ENCODE measurements at places on chromosomes 7 and 10.
A peak's percentile ranks its signal among the peaks of the same experiment; 100 is the strongest.

- DNase-seq, result no peak
These were observed 13.7 kb upstream of the CD36 start for GRCh38 chr7:80624763-80625162.

DNA sequence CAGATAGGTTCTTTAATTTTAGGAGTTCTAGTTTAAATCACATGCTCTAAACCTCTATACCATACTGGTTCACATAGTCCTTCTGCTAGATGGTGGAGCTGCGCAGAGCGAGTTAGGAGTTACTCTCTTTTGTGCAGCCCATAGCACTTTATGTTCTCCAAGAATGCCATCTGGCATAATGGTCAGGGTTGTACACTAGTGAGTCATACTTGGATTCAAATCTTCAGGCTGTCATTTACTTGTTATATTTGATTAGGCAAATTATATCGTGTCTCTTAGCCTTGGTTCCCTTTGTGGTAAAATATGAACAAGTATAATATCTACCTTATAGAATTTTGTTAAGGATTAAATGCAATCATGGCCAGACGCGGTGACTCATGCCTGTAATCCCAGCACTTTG, 1078.3 kb downstream of the NRG3 start:
- DNase-seq, result no peak

- DNase-seq, result peak; percentile 15
These were observed 1016.4 kb upstream of the SORCS1 start for GRCh38 chr10:108180878-108181277.

DNA sequence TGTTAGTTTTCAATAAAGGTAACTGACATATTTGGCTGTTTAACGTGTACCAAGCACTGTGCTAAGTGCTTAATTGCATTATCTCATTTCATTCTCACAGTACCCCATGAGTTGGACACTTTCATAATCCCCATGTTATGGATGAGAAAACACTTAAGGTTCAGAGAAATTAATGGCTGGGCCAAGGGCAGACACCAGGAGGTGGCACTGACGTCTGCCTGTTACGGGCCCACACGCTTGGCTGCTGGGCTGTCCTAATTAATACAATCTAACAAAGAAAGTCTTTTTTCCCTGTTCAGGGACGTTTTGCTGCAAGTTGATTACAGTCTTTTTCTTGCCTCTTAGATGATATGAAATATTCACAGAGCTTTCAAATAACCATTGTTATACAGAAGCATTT, 16.1 kb downstream of the DYDC2 start:
- no peak for DNase-seq

- no peak for DNase-seq
These were observed 187.1 kb downstream of the ARHGAP21 start for GRCh38 chr10:24536636-24537035.

- no peak for DNase-seq
These were observed 9.0 kb downstream of the AGAP3 start for GRCh38 chr7:151095123-151095797.

DNA sequence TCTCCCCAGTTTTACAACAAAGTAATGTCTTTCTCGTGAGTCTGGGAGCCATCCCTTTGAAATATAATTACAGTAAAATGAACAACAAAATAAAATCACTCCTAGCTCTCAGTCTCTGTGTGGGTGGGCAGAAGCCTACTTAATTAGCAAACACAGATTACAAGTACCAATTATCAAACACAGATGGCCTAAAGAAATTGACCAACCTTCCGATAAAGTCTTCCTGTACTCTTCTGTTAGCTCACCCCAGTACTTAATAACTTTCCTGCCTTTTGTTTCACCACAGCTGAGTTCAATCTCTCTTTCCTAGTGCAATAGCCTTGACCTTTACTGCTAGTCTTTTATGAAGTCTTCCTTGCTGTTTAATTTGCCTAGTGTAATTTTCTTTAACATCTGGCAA, 719.2 kb upstream of the MBL2 start:
- no peak for DNase-seq

DNA sequence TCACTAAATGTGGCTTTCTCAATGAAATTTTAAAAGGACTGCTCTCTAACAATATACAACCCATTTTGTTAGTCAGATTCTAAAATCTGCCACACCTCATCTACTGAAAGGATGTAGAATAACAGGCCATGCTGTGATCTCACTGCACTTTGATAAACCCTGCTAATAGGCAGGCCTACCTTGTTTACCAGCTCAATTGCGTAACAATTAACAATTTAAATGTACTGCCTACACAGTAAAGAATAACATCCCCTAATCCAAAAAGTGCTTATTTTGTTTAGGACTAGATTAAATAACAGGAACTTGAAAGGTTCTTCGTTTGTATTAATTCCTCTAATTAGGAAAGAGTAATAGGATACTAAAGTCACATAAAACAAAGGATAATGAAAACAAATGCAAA, 4.5 kb downstream of the SRI start:
- DNase-seq, result no peak

- DNase-seq, result no peak
These were observed 69.0 kb upstream of the PRKCQ start for GRCh38 chr10:6648894-6649720.
